ENCODE measurements at places on chromosomes 4 and X. TPM values are rescaled to one million over a fixed set of nuclear protein-coding genes. Genes with fewer than 3 reads are reported as not detected.

Gene EPGN
- total RNA-seq: 170 TPM

Gene FGD1
- 8.2 TPM for total RNA-seq

Gene CNKSR2
- not detected for total RNA-seq

Gene CYBB
- total RNA-seq: 2.4 TPM

Gene ENPEP
- total RNA-seq: 0.40 TPM
